Fibroblast of skin of left biceps (primary cell): ENCODE measurements at places on chromosomes 7 and 10.

DNA sequence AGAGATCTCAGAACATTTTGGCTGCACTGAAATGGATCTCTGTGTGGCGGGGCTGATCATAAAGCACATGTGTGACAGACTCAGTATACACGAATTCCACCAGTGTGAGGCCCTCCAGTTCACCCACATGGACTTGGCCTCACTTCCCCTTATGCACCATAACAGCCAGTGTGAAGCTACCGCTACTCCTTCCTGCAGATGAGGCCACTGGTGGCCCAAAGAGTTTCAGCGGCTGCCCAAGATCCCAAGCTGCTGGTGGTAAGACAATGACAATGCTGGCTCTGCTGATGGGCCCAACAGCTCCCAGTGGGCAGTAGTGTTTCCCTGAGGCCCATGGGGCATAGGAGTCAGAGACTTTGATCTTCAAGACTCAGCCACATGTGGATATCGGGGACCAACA, 21.0 kb upstream of the C10orf71 start:
- DNase-seq, result no peak

DNA sequence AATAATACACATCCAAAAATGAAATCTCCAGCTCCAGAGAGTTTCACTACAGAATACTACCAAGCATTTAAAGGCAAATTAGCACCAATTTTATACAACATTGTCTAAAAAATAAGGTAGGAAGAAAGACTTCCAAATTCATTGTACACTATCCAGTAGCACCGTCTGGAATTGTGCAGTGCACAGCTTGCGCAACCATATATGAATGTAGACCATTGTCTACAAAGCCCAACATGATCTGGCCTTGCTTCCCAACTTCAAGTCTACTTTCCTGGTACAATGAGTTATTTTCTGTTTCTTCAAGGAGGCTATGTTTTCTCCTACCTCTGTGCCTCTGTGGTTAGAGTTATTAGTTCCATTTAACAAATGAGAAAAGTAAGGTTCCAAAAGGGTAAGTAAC, 115.4 kb upstream of the FOXK1 start:
- DNase-seq, result no peak

DNA sequence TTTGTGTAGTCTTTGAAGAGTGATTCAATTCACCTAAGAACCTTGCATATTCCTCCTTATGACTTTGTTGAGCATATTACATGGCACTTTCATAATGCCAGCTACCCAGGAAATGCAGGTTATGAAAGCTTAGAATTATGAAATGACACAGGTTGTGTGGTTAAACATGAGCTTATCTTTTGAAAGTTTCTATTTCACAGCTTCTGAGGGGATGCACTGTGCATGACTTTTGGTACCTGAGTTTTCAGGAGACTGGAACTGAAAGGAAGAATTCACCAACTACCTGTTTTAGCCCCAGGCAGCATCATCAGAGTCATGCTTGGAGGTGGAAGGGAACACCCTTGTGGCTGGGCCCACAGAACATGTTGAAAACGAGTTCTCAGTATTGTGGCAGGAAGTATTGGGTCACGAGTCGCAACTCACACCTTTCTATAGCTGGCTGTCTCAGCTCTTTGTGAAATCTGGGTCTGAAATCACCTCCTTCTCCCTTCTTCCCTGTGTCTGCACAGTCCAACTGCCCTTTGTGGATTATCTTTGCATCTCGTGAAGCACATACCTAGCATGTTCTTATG, 228.2 kb downstream of the PTEN start:
- DNase-seq, result no peak

- DNase-seq, result peak; percentile 97
These were observed 225.0 kb upstream of the CELF2 start for GRCh38 chr10:10792681-10793080.

GRCh38 chr10:45444976-45445898, 71.2 kb downstream of the ALOX5 start:
- DNase-seq, result no peak

- no peak for DNase-seq
These were observed 54.5 kb downstream of the PARD3 start for GRCh38 chr10:34760606-34761005.

DNA sequence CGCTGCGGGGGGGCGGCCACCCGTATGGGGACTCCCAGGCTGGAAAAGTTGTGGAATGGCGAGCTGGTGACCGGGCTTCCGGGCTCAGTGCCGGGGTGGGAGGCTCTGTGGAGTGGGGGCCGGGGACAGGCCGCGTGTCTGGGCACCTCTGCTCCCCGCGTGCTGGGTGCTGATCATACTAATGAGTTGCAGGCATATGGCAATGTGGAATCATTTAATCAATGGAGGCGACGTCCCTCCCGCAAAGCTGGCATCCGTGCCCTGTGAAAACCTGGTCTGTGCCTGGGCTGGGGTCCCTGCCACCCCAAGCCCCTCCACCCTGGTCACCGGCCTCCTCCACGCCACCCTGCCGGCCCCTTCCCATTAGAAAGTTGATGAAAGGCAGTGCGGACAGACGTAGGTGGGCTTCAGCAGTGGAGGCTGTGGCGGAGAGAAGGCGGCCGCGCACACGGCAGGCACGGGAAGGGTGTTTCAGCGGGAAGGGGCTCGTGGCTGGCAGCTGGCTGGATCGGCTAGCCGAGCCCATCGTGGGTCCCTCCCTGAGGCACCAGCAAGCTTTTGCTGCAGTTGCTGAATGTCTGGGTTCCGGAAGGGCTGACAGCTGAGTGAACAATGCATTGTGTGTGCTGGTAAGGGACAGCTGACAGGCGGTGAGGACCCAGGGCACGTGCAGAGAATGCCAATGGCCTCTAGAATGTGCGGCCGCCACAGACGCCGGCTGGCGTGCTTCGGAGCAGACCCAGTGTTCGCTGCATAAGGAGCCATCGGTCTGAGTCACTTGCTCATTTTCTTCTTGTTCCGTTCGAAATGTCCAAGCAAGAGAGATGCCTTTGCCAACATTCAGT, 1.5 kb downstream of the ADGRA1 start:
- DNase-seq, result no peak

DNA sequence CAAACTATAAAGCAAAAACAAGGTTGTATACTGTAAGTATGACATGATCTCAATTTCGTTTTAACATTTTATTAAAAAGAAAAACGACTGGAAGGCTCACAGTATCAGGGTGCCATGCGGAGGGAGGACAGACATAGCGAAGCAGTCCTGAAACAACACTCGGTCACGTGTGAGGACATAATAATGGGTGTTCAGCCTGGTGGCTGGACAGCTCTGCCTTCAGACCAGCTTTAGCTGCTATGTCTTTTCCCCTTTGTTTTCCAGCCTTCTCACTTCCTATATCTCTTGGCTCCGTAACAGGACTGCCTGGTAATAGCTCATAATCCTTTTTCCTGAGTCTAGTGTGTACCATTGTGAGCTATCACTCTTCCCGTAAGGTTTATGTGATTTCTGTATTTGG, 18.4 kb upstream of the KLF14 start:
- DNase-seq, result no peak

DNA sequence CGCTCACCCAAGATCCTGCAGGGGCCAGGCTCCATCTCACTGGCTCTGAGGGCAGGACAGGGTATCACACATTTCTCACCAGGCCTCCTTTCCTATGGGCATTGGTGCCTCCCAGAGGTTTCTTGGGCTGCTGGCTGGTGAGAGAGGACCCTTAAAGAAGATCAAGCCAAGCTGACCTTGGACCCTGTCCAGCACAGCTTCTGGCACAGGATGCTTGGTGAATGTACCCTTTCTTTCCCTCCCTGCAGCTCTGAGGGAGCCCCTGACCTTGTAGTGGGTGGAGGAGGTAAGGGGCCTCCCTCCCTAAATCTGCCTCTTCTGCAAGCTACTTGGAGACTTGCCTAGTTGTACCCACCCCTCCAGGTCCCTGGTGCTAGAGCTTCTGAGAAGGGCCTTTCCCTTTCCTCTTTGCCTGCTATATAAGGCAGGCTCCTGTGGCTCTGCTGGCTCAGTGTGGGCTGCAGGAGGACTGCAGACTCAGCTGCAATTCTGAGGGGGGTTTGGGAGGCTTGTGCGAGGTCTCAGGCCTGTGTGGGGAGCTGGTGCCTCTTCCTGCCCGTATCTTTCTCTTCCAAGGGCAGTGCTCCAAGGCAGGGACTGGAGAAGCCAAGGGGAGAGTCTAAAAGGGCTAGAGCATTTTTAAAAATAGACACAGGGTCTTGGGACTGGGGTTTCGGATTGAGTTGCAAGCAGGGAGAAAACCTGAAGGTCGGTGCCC, 11.7 kb upstream of the TRIM8 start:
- DNase-seq, result no peak

- DNase-seq, result no peak
These were observed 272.8 kb upstream of the ZNF32 start for GRCh38 chr10:43921478-43921877.

DNA sequence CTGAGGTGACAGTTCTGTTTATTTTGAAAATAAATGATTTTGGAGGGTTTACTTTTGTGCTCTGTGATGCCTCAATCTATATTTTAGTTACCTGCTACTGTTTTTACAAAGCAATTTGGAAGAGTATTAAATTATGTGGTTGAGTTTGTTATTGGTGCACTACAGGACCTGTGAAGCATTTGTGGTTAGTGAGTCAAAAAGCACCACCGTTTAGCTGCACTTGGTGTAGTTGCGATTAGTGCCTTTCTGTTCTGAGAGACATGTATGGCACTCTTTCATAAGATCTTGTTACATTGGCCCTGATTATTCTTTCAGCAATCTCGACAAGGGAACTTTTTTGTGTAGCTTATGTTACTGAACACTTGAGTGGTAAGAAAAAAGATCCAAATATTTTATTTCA, 132.2 kb downstream of the BBS9 start:
- DNase-seq, result no peak

- DNase-seq, result no peak
These were observed 94.8 kb upstream of the KCNMA1 start for GRCh38 chr10:77732213-77733003.

- DNase-seq, result no peak
These were observed 98.9 kb upstream of the ARHGAP21 start for GRCh38 chr10:24822590-24822989.

- DNase-seq, result no peak
These were observed 24.0 kb downstream of the HYCC1 start for GRCh38 chr7:22989643-22990587.

GRCh38 chr10:63554657-63555056, 33.5 kb downstream of the REEP3 start:
- peak; percentile 81 for DNase-seq

DNA sequence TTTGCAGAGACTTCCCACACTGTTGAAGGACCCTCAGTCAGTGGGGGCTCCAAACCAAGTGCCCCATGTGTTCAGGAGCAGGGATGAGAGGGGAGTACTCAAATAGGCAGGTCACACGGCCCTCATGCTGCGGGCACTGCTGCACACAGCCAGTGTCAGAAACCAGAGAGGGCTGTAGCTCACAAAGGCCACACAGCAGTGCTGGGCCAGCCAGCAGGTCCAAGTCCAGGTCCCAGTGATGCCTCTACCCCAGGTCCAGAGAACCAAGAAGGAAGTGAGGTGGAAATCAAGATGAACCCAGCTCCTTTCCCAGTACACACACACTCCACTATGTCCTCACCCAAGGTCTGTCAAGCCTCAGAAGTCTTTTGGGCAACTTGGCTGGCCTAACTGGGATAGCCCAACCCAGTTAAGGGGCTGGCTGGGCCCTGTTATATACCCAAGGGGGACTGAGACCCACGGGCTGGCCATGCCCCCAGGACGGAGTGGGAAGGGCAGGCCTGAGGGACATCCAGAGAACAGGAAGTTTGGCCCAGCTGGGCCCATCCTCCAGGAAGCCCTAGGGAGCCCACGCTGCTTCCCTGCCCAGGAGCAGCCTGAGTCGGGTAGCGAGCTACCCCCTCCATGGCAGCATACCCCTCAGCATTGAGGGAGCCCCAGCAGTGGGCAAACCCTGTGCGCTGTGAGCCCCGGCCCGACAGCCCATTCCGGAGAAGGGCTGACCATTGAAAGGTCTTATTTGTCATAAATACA, 24.3 kb downstream of the GRID1 start:
- no peak for DNase-seq

GRCh38 chr7:130912862-130913638, 179.0 kb upstream of the KLF14 start:
- peak; percentile 94 for DNase-seq

DNA sequence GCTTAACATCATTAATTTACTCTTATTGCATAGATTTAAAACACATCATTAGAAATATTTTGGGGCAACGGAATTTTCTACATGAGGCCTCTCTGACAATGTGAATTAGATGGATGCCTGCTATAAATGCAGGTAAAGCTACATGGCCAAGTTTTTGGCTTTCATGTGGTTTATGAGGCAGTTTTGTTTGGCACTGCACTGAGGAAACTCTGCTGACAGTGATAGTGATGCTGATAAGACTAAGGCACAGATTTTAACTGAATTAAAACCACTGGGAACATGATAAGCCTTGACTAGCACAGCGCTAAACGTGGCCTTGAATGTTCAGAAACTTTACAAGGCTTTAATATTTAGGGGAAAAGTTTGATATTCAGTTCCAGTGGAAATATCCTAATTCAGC, 114.3 kb upstream of the NOBOX start:
- no peak for DNase-seq

GRCh38 chr7:67614843-67615242, 618.2 kb downstream of the TYW1 start:
- DNase-seq, result no peak

DNA sequence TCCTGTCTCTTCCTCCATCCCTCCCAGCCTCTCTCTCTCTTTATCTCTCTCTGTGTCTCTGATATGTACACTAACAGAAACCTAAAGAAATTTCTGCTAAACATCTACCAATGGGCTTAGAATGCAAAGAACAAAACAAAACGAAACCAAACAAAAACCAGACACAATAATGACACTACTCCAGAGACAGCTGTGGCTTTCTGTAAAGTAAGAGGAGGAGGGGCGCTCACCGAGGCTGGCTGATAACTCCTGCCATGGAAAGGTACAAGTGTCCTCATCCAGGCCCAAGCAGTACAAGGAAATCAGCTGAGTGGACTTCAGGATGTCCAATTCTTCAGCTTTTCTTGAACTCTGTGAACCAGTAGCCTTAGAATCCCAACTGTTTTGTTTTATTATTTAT, 70.4 kb upstream of the FZD8 start:
- no peak for DNase-seq

- no peak for DNase-seq
These were observed 5.3 kb downstream of the CPXM2 start for GRCh38 chr10:123886292-123886691.

DNA sequence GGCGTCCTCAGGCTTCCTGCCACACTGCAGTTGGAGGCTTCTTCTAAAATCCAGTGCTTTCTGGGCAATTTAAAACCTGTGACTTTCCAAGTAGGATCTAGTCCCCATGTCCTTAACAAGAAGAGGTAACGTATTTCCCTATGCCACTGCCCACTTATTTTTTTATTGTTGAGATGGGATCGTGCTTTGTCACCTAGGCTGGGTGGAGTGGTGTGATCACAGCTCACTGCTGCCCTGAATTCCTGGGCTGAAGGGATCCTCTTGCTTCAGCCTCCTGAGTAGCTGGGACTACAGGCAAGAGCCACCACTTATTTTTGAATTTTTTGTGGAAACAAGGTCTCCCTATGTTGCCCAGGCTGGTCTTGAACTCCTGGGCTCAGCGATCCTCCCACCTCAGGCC, 63.4 kb downstream of the DAGLB start:
- DNase-seq, result no peak

GRCh38 chr10:58041901-58042300, 225.8 kb downstream of the IPMK start:
- DNase-seq, result no peak
